Articular chondrocyte of knee joint (primary cell): ENCODE measurements at places on chromosomes 11 and 22. TPM values are rescaled to one million over a fixed set of nuclear protein-coding genes. Genes with fewer than 3 reads are reported as not detected.

THY1 gene
- 669 and 939 TPM in 2 replicates for total RNA-seq

USP35 gene
- 11.6 and 13.5 TPM in 2 replicates for total RNA-seq

HMBS gene
- 5.5 and 8.8 TPM in 2 replicates for total RNA-seq

OR52H1 gene
- total RNA-seq, result 0.65 and 1.0 TPM in 2 replicates

MYBPC3 gene
- not detected in 2 replicates for total RNA-seq

IFITM5 gene
- not detected in 2 replicates for total RNA-seq

OR8G5 gene
- not detected in 2 replicates for total RNA-seq

ME3 gene
- total RNA-seq, result 25.6 and 31.8 TPM in 2 replicates

MMP1 gene
- total RNA-seq, result 13.7 and 21.8 TPM in 2 replicates

TENM4 gene
- 0.13 and 3.7 TPM in 2 replicates for total RNA-seq

FOLH1 gene
- total RNA-seq, result not detected in 2 replicates

CDCA5 gene
- 5.4 and 7.7 TPM in 2 replicates for total RNA-seq

SLC5A1 gene
- total RNA-seq, result not detected in 2 replicates
